Right renal pelvis (tissue), 4 donors: ENCODE measurements at places on chromosomes 1 and 21. TPM values are rescaled to one million over a fixed set of nuclear protein-coding genes. Genes with fewer than 3 reads are reported as not detected.

DNA sequence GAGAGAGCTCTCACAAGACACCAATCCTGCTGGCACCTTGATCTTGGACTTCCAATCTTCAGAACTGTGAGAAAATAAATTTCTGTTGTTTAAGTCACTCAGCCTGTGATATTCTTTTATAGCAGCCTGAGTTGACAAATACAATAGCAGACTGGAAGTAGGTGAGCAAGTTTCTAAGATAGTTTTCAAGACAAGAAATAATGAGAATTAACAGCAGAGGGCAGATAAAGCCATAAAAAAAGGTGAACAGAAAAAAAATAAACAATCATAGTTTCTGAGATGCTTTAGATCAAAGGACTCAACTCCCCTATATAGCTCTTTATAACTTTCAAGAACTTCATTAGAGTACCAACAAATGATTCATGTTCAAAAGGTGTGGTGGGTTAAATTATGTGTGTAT is 119.8 kb downstream of the PLPPR5 start:
- DNase-seq, result no peak

Gene HNRNPCL1
- polyA plus RNA-seq, result 0.31 TPM

Gene CR1
- 19.6 TPM for polyA plus RNA-seq

Gene KCNJ6
- 0.31 TPM for polyA plus RNA-seq

GRCh38 chr1:224435318-224435763 is 744 bp upstream of the WDR26 start:
- no peak for DNase-seq

Gene SPRR2A
- not detected for polyA plus RNA-seq

Gene GPR25
- not detected for polyA plus RNA-seq
